NCI-H446 (cell line): ENCODE measurements at places on chromosomes 2 and 18.

- no peak for DNase-seq
These were observed 47.6 kb downstream of the SLC66A2 start for GRCh38 chr18:79903787-79904356.

DNA sequence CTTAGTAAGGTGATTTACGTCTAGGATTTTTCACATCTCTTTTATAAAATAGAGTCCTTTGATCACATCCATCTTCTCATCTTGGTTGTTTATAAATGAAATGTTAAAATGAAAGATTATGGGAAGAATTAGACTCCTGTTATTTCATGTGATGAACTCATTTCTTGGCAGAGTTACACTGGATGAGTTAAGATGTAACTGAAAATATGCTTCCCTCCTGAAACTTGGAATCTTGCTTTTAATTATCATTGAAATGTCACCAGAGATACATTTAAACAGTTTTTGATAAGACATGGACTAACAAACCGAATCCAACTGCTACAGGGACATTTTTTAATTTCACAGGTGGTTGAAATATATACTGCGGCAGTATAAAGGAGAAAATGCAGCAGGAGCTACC is 274.0 kb downstream of the DLGAP1 start:
- DNase-seq = no peak

GRCh38 chr2:75284345-75284744 is 85.0 kb upstream of the TACR1 start:
- DNase-seq = no peak

DNA sequence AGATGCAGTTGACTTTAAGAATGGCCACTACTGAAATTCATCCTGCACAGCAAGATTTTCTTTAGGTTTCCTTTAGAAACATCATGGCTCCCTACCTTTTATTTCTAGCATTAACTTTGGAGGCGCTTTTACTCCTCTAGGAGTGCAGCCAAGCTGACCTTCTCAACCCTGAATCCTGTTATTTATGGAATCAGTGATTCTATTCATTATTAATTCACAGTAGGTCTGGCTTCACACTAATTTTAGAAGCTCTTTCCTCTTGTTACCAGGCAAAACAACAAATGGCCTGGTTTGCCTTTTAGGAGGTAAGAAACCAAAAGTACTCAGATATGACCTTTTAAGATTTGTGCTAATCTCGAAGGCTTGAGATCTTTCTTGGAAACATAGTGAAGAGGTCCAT is 93.0 kb upstream of the PELI1 start:
- no peak for DNase-seq

DNA sequence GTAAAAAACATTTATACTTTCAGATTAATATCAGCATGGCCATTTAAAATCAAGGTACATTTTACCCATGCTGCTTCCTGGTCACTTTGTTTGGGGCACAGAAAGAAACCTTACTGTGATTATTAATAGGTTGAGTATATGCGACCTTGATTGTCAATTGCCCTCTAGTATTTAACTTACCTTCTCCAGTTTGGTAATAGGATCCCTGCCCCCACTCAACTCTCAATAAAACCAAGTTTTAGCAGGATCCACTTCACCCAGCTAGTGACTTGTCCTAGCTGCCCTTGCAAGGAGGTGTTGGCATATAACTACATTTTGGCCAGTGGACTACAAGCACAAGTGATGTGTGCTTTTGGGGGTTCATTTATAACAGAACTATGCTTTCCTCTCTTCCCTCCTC is 34.3 kb downstream of the FANCL start:
- no peak for DNase-seq

DNA sequence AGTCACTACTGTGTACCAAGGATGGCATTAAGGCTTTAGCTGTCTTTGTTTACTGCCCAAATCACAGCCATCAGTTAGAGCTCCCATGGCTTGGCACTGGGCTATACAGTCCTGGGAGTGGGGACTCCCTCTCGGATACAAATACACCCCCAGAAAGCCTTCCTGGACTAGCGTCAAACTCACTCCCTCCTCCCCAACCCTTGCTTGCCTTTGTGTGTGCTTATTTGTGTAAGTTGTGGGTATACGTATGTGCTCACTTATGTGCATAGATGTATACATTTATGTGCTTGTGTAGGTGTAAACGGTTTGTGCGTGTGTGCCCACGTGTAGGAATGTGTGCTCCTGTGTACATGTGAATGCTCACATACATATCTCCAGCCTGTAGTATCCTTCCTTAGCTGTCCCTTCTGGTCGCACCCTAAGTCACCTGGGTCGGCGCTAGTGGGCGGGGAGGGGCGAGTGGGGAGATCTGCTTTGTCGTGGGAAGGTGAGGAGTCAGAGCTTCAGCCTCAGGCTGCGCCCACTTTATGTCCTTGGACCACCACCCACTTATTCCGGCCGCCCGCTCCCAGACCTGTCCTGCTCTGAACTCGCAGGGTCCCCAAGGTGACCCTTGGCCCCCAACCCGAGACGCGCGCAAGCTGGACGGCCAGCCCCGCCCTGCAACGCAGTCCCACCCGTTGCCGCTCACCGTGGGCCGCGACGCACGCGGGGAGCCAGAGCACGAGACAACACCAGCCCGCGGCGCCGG is 461 bp downstream of the PRADC1 start:
- DNase-seq = no peak

DNA sequence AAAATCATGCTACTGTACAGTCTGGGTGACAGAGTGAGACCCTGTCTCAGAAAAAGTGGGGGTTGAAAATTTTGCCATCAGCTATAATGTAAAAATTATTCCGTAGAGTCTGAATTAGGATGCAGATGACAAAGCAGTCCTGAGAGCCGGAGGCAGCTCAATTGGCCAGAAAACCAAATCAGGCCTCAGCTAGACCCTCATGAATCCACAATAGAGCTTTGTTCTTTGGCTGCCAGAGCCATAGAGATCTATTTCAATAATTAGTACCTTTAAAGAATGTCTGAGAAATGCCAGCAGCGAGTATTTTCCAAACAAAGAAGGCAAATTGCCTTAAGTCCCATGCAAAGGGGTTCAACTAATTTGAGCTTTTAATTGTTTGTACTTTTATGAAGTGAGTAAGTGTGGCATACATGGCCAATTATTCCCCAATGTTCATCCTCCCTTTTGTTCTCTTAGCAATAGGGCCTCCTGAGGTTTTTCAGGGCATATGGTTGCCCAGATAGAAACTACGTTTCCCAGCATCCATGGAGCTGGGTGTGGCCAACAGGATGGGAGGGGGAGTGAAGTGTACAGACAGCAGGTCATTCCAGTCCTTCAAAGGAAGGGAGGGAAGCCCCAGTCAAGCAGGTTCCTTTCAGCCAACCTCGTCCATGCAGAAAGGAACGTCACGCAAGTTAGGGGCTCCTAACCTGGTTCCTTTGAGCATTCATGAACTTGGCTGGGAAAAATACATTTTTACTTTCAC is 211.3 kb upstream of the APCDD1 start:
- DNase-seq = no peak

DNA sequence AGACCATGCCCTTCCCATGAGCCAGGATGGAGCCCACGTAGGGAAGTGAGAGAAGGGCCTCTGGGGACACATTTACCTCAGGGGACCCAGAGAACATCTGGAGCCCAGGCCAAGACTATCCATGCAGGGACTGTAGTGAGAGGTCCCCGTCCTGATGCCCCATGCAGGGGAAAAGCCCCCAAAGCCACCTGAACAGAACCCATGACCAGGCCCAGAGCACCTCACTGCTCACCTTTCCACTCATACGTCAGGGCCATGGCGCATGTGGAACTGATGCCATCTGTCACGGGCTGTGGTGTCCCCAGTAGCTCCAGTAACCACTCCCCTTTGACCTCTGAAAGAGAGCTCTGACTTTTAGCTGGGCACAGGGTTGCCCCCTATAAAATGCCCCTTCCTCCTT is 106.5 kb upstream of the TEX51 start:
- no peak for DNase-seq

DNA sequence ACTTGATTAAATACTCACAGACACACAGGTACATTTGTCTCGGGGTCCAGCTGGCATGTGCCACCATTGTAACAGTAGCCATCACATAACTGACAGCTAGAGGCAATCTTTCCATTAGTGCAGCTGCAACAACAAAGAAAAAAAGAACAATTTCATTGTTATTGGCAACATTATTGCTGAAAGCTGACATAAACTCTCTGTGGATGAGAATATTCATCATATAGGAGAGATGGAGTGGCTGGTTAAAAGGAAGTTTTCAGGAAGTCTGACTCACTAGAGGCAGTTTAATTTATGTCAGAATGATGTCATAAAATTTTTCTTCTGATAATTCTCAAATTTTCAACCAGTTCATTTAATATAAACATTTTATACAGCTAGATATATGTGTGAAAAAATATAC is 1490.0 kb upstream of the NXPH2 start:
- no peak for DNase-seq

DNA sequence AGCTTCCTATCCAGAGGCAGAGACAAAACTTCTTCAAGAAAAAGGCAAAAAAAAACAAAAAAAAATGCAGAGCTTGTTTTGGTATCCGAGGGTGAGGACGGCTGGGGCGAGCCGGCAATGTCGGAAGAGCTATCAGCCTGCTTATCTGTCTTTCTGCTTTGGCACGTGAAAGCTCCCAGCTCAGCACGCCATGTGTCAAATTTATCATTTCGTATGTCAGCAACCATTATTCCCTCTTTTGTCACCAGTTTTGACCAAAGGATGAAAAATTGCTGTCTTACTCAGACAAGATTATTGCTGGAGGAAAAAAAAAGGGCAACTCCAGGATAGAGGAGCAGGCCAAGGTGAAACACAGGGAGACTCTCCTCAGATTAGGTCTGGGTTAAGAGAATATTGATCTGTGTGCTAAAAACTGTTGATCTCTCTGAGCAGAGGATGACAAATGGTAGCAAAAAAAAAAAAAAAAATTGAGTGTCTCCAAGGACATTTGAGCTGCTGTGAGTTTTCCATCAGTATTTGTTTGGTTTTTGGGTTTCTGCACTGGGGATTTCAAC is 532.0 kb upstream of the POU3F3 start:
- DNase-seq = no peak

- no peak for DNase-seq
These were observed 46.6 kb upstream of the FHL2 start for GRCh38 chr2:105445498-105445897.

DNA sequence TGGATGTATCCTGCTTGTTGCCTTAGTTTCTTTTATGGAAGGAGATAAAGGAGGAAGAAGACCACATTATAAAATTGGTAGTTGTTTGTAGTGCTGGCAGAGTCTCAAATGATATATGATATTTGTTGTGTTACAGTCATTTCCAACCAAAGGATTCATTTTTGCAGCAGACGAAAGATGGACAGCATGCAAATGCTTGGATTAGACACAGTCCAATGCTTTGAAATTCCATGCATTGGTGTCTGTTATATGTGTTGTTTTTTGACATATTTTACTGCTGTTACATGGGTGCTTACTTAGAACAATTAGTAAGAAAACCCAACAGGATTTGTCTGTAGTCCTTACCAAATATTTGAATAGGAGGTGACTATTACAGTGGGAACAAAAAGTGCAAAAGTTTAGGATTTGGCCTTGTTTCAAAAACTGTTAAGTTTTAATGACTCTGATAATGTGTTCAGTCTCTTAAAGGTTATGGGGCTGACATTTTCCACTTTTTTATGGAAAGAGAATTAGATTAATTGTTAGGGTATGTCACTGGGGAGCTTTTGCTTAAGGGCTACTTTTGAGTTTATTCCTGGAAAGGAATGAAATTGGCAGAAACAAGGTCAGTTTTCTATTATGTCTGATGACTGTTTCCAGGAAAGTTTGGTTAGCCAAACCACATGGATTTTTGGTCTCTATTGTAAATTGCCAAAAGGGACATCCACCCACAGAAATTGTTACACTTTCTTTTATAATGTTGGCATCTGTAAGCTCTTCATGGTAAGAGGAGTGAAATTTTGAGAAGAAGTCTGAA is 229.4 kb upstream of the MMADHC start:
- DNase-seq = no peak

GRCh38 chr2:138949517-138949916 is 169.3 kb upstream of the NXPH2 start:
- DNase-seq = no peak

DNA sequence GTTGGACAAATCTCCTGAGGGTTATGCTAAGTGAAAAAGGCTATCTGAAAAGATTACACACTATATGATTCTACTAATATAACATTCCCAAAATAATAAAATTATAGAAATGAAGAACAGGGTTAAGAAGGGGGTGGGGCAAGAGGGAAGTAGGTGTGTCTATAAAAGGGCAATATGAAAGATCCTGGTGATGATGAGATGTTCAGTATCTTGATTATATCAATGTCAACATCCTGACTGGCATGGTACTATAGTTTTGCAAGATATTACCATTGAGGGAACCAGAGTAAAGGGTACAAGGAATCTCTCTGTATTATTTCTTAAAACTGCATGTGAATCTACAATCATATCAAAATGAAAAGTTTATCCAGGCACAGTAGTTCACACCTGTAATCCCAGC is 16.7 kb downstream of the CFAP53 start:
- DNase-seq = no peak

- no peak for DNase-seq
These were observed 34.4 kb upstream of the RPL37A start for GRCh38 chr2:216464104-216464720.

DNA sequence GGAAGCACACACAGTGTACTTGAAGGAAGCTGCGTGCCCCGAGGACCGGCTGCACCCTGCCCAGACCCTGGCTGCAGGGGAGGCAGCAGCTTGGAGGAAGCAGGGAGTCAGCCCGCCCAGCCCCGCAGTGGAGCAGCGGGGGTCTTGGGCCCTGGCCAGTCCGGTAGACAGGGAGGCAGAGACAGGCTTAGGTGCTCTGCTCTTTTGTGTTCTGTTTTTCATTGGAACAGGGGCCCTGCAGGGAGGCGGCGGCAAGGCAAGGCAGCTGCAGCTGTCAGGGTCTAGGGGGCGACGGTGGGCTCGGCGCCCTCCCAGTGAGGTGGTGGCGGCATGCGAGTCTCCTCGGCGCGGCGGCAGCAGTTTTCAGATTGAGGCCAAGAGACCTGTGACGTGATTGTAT is 53.3 kb upstream of the TFCP2L1 start:
- DNase-seq = no peak

DNA sequence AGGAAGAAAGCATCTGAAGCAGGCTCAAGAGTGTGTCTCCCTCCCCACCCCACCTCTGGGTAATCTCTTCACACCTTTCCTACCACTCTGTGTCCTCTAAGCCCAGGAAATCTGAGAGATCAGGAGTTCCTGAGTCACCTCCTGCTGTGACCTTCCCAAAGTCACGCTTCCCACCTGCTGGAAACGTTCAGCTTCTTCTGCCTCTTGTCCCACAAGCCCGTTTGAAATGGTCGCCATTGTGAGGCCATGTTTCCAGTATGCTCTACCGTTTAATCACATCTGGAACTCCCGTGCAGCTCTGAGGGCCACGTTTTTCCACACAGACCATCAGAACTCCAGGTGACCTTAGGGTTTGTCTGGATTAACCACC is 25.9 kb downstream of the GREB1 start:
- no peak for DNase-seq

DNA sequence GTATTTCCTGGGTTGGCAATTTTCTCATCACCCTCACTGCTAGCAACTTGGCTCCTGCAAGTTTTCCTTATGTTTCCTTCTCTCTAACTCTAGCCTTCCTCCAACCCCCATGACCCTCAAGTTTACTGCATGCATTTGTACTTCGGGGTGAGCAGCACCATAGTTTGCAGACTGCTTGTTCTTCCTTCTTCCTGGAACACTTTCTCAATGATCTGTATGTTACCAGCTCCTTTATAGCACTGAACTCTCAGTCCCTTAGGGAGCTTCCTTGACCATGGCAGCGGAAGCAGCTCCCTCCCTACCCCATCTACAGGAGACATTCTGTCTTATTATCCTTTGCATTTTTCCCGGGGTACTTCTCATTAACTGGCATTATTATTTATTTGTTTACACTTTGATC is 1089.5 kb upstream of the GYPC start:
- DNase-seq = no peak
